ENCODE measurements at places on chromosomes 5 and 9.

- DNase-seq = no peak
These were observed 29.9 kb downstream of the COL15A1 start for GRCh38 chr9:98973576-98973975.

DNA sequence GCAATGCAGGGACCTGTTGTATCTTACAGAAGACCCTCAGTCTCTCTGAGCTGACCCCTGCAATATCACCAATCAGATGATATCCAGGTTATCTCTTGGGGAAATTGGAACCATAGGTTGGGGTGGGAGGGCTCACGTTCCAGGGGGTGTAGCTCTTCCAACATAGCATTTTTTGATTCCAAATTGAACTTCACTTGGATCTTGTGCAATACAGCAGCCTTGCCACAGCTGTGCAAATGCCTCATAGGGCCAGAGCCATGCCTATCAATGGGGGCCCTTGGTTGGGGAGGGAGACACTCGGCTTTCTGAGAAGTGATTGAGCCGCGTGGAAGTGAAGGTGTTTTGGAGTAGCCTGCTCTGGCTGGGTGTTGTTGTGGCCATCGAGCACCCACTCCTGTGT, 117.2 kb upstream of the PITX1 start:
- no peak for DNase-seq

DNA sequence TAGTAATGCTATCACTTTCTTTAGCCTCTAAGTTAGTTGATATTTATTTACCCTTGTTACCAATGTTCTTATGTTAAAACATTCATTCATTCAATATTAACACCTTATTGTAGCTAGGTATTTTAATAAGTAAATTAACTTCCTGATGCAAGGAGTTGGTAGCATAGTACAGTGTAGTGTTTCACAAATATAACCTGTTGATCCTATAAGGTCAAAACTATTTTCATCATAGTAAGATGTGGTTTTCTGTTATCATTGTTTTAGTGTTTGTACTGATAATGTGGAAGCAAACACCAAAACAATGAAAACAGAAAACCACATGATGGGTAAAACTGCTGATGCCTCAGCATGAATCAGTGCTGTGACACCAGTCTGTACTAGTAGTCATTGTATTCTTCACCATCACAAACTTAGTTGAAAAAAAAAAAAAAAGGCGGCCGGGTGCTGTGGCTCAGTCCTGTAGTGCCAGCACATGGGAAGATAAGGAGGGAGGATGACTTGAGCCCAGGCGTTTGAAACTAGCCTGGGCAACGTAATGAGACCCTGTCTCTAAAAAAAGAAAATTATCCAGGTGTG, 36.5 kb downstream of the ZCCHC7 start:
- no peak for DNase-seq

- no peak for DNase-seq
These were observed 339.2 kb downstream of the ADAMTS6 start for GRCh38 chr5:65142511-65143011.

DNA sequence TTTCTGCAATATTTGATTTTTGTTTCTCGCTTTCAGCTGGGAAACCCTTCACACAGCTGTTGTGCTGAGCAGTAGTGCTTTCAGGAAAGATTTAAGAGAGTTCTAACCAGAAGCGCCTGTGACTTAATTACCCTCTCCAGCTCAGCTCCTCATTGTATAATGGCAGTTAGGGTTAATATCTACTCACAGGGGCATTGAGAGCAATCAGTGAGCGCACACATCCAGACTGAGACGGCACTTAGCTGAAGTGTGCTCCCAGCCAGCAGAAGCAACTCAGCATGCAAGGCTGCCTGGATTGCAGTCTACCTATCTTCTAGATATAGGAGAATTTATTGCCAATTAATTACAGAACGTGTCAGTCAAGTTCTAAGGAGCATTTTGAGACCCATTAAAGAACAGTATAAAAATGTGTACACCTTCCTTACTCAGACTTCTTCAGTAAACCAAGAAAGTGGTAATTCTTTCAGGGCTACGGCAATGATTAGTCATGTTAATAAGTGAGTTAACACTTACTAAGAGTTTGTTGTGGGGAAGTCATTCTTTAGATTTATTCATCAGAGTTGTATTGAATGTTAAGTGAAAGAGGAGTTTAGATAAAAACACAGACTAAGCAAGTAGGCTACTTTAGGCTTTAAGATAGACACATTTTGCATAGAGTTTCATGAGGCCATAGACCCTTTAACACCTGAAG, 111.7 kb upstream of the PCAT7 start:
- no peak for DNase-seq

Measured in BE2C (cell line).